ENCODE measurements at places on chromosomes 16 and 17. TPM values are rescaled to one million over a fixed set of nuclear protein-coding genes. Genes with fewer than 3 reads are reported as not detected.

GRCh38 chr16:26594666-26595065 is 472.1 kb upstream of the C16orf82 start:
- no peak for DNase-seq
- no peak overlapping the region for H3K4me3 ChIP-seq
- no peaks in the 10 kb centered on the region for H3K4me1 ChIP-seq
- no peak overlapping the region for H3K27ac ChIP-seq

GRCh38 chr17:43578699-43579565 is 32.8 kb upstream of the ETV4 start:
- no peaks in the 10 kb centered on the region for H3K36me3 ChIP-seq
- H3K4me1 ChIP-seq: peaks cover 23% of the 10 kb centered on the region
- no peak overlapping the region for H3K4me3 ChIP-seq

GRCh38 chr17:8747742-8748141 is 3.1 kb upstream of the CCDC42 start:
- no peak for DNase-seq
- peaks cover 4% of the 10 kb centered on the region for H3K4me1 ChIP-seq

DNA sequence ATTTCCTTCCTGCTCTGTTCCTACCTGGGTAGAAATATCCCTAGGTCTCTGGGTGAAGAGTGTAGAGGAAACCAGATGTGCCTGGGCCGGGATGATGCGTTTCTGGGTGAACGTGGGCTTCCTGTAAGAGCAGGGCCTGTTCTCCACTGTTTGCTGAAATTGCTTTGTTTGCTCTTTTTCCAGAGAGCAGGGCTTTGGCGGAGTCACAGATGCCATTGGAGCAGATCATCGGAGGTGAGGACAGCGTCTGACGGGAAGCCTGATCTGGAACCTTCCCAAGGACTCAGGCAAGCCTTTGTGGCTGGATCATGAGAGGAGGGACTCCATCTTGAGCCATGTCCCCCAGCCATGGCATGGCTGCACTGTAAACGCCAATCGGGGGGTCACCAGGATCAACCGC is 15.4 kb downstream of the DHODH start:
- H3K27me3 ChIP-seq: no peaks in the 10 kb centered on the region
- no peak for DNase-seq
- H3K36me3 ChIP-seq: peaks cover 64% of the 10 kb centered on the region
- peak overlapping the region; percentile 33 for H3K27ac ChIP-seq
- H3K4me1 ChIP-seq: no peaks in the 10 kb centered on the region

Gene CRHR1
- total RNA-seq: not detected

Gene MIEF2
- 10.1 TPM for total RNA-seq

Gene SENP3
- total RNA-seq: 40.2 TPM

Measured in spleen (tissue), 13 donors.